Foreskin keratinocyte (primary cell): ENCODE measurements at places on chromosomes 11 and 22. TPM values are rescaled to one million over a fixed set of nuclear protein-coding genes. Genes with fewer than 3 reads are reported as not detected.

Gene TCN2
- 1.4 and 1.8 TPM in 2 replicates for total RNA-seq

Gene SCN3B
- total RNA-seq: 0.04 TPM in 1 of 2 replicates, not detected in the other

Gene MRGPRD
- total RNA-seq: not detected in 2 replicates

Gene GRAP2
- not detected in 2 replicates for total RNA-seq

- no peak for DNase-seq
These were observed 62.2 kb downstream of the PARVA start for GRCh38 chr11:12439615-12440014.

DNA sequence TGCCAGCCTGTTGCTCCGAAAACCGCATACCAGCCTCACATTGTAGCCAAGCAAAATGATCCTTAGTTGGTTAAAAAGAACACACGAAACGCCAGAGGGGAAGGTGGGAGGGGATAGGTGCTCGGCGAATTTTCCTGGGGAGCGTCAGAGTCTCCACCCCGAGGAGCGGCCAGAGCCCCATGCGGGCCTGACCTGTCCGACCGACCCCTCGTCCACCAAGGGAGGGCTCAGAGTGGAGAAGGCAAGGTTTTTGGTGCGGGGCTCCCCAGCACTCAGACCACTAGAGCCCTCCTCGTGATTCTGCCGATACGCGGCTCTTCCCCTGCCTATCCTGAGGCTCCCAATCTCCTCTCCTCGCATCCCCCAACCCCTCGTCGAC is 39.6 kb downstream of the DIXDC1 start:
- DNase-seq: peak; percentile 58

DNA sequence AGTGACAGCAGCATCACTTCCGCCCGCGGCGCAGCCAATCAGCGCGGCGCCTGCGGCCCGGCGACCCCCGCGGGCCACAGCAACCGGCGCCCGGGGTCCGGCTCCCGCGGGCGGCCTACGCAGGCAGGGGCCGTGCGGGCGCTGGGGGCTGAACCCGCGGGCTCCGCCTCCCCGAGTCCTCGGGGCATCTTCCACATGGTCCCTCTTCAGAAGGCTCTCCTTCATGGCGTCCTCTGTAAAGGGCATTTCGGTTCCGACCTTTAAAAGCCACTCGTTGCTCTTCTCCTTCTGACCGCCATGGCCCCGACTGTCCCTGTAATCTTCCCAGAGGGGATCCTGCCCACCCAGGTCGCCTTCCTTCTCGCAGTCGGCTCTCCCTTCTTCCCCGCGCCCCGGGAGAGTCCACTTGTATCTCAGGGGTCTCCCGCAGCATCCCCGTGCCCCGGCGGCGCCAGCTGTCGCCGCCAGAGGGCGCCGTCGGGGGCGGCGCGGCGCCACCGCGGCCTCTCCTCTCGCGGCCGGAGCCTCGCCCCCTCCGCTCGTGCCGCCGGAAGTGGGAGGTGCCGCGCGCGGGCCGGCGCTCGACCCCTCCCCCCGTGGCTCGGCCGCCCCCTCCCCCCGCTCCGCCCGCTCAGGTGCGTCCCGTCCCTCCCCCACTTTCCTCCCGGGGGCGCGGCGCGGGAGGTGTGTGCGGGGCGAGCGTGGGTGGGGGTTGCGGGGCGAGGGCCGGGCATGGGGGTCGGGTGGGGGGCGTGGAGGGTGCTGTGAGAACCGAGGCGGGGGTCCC is at the start of gene RNF214:
Gene RNF214, plus strand, starts transcription at position 580 of the 787 bp plus-strand sequence. CDS start 1,602 bp downstream, outside the sequence.
- DNase-seq: peak; percentile 62

- DNase-seq: no peak
These were observed 39.1 kb downstream of the B3GAT1 start for GRCh38 chr11:134372961-134373360.

DNA sequence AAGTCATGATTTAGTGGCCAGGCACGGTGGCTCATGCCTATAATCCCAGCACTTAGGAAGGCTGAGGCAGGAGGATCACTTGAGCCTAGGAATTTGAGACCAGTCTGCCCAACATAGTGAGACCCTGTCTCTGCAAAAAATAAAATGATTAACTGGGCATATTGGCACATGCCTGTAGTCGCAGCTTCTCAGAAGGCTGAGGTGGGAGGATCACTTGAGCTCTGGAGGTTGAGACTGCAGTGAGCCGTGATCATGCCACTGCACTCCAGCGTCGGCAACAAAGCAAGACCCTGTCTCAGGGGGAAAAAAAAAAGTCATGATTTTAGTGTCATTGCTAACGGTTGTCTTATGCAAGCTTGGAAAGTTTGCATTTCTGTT is 11.9 kb downstream of the UBE2L3 start:
- DNase-seq: no peak

DNA sequence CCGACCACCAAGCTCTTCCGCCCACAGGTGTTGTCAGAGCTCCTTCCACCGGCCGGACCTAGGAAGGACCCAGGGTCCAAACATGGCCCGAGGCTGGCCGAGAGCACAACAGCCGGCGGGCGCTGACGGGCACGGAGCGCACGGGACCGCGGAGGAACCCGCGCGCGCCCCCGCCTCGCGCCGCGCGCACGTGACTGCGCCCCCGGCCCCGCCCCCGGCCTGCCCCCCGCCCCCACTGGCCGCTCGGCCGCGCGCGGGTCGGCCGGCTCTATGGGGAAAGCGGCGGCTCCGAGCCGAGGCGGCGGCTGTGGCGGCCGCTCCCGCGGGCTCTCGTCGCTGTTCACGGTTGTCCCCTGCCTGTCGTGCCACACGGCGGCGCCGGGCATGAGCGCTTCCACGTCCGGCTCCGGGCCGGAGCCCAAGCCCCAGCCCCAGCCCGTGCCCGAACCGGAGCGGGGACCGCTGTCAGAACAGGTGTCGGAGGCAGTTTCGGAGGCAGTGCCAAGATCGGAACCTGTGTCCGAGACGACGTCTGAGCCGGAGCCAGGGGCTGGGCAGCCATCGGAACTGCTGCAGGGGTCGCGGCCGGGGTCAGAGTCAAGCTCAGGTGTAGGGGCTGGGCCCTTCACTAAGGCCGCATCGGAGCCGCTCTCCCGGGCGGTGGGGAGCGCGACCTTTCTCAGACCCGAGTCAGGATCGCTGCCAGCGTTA is at the start of gene OSBP2:
Gene OSBP2, plus strand, starts transcription at position 235 of the 711 bp plus-strand sequence. Its CDS starts 36 bp downstream, at position 271.
- no peak for DNase-seq

- DNase-seq: peak; percentile 80
These were observed 4.2 kb upstream of the STIP1 start for GRCh38 chr11:64181506-64182411.

DNA sequence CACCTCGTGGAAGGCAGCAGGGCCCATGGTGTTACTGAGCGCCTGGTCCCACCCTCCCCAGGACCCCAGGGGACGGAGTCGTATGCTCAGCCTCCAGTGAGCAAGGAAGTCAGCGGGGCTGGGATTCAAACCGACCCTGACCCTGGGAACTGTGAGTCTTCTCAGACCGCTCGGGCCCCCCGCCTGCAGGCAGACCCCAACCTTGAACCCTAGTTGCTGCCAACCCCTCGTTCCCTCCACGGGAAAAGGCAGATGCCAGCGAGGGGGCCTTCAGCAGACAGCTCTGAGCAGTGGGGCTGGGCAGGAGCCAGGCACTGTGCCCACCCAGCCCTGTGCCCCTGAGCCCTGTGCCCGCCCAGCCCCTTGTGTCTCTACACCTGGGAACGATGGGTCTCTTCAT is 6.4 kb downstream of the SLC16A8 start:
- no peak for DNase-seq

DNA sequence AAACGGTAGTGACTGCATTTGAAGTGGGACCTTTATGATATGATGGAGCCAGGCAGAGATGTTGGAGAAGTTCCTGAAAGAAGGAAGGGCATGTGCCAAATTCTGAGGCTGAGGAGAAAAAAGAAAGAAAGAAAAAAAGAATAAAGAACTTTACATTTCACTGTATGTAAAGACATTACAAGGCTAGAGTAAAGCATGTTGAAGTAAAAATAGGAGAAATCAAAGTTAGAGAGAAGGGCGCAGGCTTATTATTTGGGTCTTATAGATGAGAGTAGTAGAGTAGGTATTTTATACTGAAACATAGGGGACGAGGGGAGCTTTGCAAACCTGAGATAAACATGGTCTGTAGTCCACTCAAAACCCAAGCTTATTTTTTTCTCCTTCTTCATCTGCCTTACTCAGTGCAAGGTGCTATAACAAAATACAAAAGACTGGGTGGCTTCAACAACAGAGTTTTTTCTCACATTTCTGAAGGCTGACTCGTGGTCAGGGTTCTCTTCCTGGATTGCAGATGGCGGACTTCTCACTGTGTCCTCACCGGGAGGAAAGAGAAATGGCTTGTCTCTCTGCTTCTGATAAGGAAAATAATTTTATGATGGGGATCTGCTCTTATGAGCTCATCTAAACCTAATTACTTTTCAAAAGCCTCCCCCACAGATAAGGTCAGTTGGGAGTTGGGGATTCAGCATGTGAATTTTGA is 2.7 kb downstream of the HBG1 start:
- no peak for DNase-seq
